ENCODE measurements at places on chromosomes 12 and 14. TPM values are rescaled to one million over a fixed set of nuclear protein-coding genes. Genes with fewer than 3 reads are reported as not detected.

The GLS2 gene
- total RNA-seq: not detected

The PRIMA1 gene
- total RNA-seq: not detected

The ATF7IP gene
- 22.2 TPM for total RNA-seq

The GOLGA3 gene
- 67.8 TPM for total RNA-seq

The NUMB gene
- 51.2 TPM for total RNA-seq

The CLSTN3 gene
- total RNA-seq: 15.8 TPM

The ENDOU gene
- not detected for total RNA-seq

The OASL gene
- 7.7 TPM for total RNA-seq

The OR4M1 gene
- total RNA-seq: not detected

The TAS2R8 gene
- not detected for total RNA-seq

The STAC3 gene
- not detected for total RNA-seq

The NTF3 gene
- 0.13 TPM for total RNA-seq

The CGRRF1 gene
- total RNA-seq: 11.0 TPM

The KRT71 gene
- not detected for total RNA-seq

The ASCL1 gene
- not detected for total RNA-seq

The SIX1 gene
- 0.30 TPM for total RNA-seq

The TMED8 gene
- 8.1 TPM for total RNA-seq

The ANO4 gene
- total RNA-seq: 0.25 TPM

The SAMD15 gene
- 0.64 TPM for total RNA-seq

The CEBPE gene
- not detected for total RNA-seq

The IFT81 gene
- total RNA-seq: 4.0 TPM

The KRT6A gene
- not detected for total RNA-seq

The ETFBKMT gene
- 1.9 TPM for total RNA-seq

The MYL6B gene
- 75.2 TPM for total RNA-seq

The CELA1 gene
- total RNA-seq: not detected

The ASB2 gene
- 0.10 TPM for total RNA-seq

The POTEM gene
- not detected for total RNA-seq

The PTGR2 gene
- total RNA-seq: 3.2 TPM

All from mammary microvascular endothelial cell (primary cell).